ENCODE measurements at places on chromosomes 5 and 9.

DNA sequence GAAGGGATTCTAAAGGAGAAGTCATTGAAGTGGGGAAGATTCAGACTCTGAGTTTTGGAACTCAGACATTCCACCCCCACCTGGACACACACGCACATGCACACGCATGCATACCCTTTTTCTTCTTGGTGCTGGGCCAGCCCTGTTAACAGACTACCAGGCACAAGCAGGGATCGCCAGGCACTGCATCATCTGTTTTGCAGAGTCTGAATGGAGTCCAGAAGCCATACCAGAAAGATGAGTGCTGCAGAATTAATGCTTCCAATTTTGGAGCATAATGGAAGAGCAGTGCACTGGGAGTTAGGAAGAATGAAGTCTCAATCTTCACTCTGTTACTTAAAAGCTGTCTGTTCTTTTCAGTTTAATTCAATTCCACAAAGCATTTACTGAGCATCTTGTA is 95.5 kb downstream of the PDE8B start:
- DNase-seq: no peak

- peak; percentile 59 for DNase-seq
Measured at GRCh38 chr9:31210978-31211570, 1173.4 kb upstream of the ACO1 start.

GRCh38 chr5:156621719-156622118 is 228.4 kb upstream of the PPP1R2B start:
- no peak for DNase-seq

- DNase-seq: no peak
Measured at GRCh38 chr9:16126042-16126441, 573.2 kb downstream of the CCDC171 start.

- DNase-seq: no peak
Measured at GRCh38 chr9:7901621-7902020, 102.0 kb upstream of the DMAC1 start.
